ENCODE measurements at places on chromosomes 12 and 14.

GRCh38 chr12:102174761-102175160 lies 22.9 kb downstream of the PMCH start:
- no peak for DNase-seq

DNA sequence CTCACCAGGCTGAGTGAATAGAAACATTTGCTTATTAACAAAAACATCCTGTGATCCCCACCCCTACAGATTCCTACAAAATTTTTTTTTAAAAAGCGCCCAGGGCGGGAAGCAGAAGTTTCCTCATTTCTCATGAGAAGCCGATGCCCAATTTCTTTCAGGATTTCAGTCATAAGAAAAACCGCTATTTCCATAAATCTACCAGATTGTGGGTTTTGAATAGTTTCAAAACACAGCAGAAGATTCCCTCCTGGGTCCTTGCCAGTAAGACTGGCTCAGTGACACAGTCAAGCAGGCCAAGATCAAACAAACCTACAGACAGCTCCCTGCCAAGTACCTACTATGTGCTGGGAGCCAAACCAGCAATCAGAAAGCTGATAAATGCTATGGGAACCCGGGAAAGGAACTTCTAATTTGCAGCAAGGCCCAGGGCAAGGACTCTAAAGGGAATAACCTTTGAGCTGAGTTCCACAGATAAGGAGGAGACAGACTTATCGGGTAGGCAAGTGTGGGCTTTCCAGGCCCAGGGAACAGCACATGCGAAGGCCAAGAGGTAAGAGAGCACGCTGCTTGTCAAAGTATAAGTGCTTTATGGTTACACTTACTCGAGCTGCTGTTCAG lies 68.7 kb downstream of the CCDC88C start:
- DNase-seq = no peak

DNA sequence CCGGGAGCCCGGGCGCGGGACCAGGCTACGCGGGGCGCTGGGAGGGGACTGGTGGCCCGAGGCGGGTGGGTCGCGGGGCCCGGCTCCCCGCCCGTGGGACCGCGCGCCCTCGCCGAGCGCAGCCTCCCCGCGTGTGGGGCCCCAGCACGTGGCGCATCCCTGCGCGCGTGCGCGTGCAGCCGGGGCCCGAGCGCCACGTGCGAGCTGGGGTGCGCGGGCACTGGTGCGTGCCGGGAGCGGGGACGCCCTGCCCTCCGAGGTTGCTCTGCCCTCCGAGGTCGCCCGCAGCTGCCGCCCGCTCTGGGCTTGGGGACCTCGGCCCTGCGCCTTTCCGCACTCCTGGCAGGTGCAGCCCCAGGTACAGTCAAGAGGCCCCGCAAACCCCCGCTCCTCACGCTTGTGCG lies 365 bp upstream of the CCDC88C start:
- peak; percentile 67 for DNase-seq

- no peak for DNase-seq
Observed at GRCh38 chr14:30921788-30922187, 47.4 kb downstream of the COCH start.

GRCh38 chr12:104656383-104656782 lies 199.6 kb downstream of the CHST11 start:
- DNase-seq = no peak

Data from activated T-cell treated with anti-CD3 and anti-CD28 coated beads for 48 hours (primary cell).